ENCODE measurements at places on chromosomes 12 and 14.

DNA sequence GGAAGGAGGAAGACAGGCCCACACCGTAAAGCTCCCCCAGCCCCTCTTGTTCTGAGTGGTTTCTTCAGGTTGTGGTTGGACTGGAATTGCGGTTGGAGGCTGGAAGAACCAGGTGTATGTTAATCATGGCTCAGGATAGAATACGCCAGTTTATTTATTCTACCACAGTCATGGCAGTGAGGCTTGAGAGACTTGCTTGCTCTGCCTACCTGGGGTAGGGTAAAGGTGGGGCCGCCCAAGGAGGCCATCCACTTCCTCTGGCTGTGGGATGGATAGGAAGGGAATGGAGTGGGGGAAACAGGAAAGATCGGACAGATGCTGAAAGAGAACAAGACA, 8.1 kb downstream of the SHMT2 start:
- no peak for DNase-seq

GRCh38 chr14:99287269-99287942, 15.4 kb upstream of the BCL11B start:
- no peak for DNase-seq

DNA sequence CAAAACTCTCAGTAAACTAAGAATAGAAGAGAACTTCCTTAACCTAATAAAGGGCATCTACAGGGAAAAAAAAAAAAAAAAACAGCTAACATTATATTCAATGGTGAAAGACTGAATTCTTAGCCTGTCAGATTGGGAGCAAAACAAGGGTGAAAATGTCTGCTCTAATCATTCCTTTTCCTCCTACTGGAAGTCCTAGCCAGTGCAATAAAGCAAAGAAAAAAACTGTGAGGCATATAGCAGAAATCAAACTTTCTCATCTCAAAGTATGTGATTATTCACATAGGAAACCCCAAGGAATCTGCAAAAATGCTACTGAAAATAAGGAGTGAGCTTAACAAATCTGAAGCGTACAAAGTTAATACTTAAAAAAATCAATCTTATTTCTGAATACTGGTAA, 170.7 kb downstream of the NUAK1 start:
- DNase-seq: no peak

- DNase-seq: peak; percentile 68
These were observed 105.8 kb downstream of the BMP4 start for GRCh38 chr14:53850714-53851296.

GRCh38 chr12:117030187-117030900, 68.9 kb downstream of the TESC start:
- no peak for DNase-seq

DNA sequence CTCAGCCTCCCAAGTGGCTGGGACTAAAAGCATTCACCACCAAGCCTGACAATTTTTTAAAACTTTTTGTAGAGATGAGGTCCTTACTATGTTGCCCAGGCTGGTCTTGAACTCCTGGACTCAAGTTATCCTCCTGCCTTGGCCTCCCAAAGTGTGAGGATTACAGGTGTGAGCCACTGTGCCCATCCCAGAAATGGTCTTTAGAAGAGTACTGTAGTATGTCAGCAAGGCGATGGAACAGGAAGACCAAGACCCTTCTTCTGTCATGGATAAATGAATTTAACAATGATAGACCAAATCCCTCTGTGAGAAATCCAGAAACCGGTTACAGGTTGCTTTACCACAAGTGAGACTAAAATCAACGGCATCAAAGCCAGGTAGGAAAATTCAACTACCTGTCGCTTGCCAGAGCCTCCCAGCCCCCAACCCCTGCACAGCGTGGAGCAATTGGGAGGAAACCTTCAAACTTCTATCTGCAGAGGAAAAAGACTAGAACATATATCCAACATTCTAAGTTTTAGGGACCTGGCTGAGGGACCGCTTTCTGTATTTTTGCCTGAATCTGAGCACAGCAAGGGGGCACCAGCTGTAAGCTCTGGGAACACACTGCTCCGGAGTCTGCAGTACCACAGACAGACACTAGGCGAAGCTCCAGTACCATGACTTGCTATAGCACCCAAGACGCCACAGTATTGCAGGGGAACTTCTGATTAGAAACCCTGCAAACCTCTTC, 51.3 kb downstream of the CPSF6 start:
- DNase-seq: peak; percentile 89

DNA sequence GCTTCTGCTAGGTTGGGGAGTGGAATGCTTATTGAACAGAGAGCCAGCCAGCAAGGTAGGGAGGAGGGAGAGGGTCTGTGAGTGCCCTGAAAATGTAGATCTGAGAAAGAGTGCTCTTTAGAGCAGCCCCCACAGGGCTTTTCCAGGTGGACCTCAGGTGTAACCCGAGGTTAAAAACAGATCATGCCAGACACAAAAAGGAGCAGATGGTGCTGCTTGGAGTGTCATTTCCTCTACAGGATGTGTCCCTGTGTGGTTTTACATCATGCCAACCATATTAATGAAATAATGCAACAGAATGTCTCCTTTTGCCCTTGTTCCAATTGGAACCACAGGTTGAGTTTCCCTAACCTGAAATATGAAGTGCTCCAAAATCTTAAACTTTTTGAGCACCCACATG, 6.4 kb downstream of the SUSD6 start:
- DNase-seq: no peak

DNA sequence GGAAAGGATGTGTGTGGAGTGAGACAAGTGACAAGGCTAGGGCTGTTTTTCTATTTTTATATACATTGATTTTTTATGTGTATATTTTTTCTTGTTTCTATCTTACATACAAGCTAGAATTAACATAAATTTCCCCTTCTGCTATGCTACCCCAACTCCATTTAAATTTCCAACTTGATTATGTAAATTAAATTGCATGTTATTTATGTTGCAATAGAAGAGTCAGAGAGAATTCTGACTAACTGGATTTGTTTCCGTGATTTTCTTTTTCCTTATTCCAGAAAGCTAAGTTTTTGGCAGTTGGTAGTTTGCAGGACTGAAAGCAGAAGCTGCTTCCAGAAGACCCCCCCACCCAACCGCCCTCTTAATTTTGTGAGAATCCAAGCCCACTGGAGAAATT, 8.9 kb upstream of the YBX3 start:
- DNase-seq: no peak

- DNase-seq: peak; percentile 81
These were observed 49.9 kb downstream of the LRRC74A start for GRCh38 chr14:76876076-76876475.

DNA sequence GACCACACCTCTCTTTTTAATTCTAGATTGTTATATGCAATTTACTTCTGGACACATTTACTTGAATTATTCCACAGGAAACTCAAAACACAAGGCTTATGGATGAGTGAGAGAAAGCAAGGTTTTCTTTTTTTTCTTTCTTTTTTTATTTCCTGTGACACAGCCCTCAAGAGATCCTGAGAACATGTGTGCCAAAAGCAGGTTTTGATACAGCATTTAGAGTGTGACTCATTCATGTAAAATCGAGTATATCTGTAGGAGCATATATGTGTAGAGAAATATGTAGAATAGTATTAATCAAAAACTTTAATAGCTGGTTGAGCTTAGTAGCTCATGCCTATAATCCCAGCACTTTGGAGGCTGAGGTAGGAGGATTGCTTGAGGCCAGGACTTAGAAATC, 4.4 kb upstream of the MAX start:
- no peak for DNase-seq

- no peak for DNase-seq
These were observed 5.1 kb upstream of the OAS2 start for GRCh38 chr12:112973011-112973735.

DNA sequence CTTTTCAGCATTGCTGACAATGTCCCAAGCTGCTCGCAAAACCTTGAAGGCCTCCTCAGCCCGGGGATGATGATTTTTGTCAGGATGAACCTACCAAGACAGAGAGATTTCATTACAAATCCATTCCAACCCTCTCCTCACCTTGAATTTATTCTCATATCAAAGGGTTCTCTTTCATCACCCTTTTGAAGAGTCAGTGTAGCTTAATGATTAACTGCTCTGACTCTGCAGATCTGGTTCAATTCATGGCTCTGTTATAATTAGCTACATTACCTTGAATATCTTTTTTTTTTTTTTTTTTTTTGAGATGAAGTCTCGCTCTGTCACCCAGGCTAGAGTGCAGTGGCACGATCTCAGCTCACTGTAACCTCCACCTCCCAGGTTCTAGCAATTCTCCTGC, 5.6 kb downstream of the ORMDL2 start:
- DNase-seq: no peak

- DNase-seq: no peak
These were observed 3.0 kb downstream of the PIP4P1 start for GRCh38 chr14:20458031-20458789.

- DNase-seq: peak; percentile 88
These were observed 35.1 kb downstream of the TMBIM6 start for GRCh38 chr12:49776413-49776812.

- DNase-seq: peak; percentile 33
These were observed 17.3 kb downstream of the TPH2 start for GRCh38 chr12:71955970-71956369.

DNA sequence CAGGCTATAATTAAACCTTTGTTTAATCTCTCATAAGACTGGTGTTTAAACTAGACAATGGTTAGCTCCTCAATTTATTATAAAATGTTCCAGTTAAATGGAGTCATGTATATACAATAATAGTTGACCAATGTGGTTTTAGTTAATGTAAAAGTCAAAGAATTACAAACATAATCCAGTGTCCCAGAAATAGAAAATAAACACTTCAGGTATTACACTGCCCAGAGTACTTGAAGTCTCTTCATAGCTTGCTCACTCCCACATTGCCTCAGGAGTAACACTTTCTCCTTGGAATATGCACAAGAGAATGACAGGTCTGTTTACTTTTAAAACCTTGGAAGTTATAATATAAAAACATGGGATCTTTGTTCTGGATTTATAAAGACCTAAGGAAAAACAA, 60.5 kb downstream of the SLC38A1 start:
- DNase-seq: no peak

GRCh38 chr12:58026897-58027891, 85.8 kb downstream of the ATP23 start:
- DNase-seq: peak; percentile 5

DNA sequence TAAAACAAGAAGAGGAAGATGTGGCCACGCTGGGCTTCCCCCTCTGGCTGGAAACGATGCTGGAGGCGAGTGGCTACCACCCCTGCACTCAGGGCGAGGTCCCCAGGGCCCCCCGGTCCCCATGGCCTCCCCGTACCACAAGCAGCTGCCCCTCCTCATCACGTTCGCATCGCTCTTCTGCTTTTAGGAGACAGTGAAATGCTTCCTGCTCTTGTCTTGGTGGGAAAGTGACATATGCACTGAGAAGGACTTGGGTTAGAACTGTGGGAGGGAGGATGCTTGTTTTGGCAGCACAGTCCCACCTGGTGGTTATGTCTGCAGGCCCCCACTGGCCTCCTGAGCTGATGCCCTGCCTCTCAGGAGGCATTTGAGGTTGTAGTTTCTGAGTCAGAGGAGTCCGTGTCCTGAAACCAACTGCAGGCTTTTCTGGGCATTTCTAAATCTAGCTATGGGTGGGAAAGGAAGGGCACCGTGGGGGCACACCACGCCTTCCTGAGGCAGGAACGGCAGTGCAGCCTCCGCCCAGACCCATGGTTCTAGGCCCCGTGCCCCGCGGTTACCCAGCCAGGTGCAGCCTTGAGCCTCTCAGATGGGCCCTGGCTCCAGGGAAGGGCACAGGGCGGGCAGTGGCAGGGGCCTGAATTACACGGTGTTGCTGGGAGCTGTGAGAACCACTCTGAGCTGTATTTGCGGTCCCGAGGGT, 139.3 kb downstream of the ADGRD1 start:
- no peak for DNase-seq

GRCh38 chr12:18192119-18192518, 69.2 kb upstream of the PIK3C2G start:
- DNase-seq: no peak

DNA sequence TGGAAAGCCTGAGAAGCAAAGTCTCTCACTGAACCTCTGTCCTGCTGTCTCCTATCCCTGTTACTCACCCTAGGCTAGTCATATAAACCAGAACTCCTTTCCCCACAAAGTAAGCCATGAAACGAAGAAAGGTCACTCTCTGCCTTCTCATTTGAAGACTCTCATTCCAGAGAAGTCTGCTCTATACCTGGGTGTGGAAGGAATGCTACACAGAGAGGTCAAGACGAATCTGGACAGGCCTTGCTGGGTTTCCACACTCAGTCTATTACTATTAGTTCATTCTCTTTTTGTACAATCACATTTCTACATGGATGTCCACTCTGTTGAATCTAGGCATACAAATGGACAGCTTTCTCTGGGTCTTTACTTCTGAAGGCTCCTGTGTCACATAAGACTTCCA, 2.4 kb upstream of the AEBP2 start:
- no peak for DNase-seq

- peak; percentile 48 for DNase-seq
These were observed 8.7 kb downstream of the LRP1-AS start for GRCh38 chr12:57138526-57139272.

DNA sequence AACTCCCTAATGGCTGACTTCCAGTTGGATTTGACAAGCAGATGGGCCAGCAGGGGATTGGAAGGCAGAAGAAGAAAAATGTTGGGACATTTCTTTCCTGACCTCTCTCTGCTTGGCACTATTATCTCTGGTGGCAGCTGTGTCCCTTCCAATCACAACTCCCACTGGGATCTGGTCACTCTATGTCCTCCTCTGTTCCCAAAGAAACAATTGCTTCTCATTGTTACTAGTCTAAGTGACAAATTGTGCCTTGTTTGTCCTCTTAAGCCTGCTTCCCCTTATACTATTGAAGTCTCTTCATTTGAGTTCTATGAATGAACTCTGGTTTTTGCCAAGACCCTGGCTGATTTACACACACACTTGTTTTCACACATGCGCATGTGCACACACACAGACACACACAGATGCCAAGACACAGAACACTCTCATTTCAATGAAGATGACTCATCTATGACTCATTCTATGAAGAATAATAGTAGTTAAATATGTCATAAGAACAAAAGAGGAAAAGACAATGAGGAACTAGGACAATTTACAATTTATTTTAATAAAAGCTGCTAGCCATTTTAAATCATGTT, 83.0 kb upstream of the FAR2 start:
- peak; percentile 67 for DNase-seq

DNA sequence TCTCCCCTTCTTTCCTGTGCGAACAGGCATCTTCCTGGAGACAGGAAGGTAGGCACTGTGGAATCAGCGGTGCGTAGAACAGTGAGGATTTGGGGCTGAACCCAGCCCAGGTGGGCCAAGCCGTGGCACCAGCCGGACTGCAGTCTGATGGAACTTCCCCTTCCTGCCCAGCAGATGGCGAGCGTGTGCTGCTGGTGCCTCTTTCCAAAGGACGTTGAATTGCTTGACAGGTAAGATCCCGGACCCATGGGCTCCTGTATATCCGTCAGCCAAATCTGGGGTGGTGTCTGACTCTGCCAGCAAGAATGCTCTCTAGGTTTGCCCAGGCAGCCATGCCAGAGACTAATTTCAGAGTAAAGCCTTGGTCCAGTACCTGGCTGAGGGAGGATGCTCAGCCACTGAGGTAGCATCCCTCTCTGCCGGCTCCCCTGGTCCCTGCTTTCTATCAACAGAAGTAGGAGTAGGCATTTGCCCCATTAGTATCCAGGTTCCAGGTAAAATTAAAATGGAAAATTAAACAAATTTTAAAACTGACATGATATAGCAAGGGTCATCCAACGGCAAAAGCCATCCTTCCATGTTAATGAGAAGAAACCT, 21.1 kb upstream of the KCNA5 start:
- peak; percentile 38 for DNase-seq
